Activated CD8-positive, alpha-beta memory T cell treated with anti-CD3 and anti-CD28 coated beads, Interleukin-2, amount 50 U/mL, for 4 hours (primary cell): ENCODE measurements at places on chromosomes 5 and 9.

GRCh38 chr5:168291964-168292785 is 730 bp downstream of the WWC1 start:
- DNase-seq = no peak

- no peak for DNase-seq
Observed at GRCh38 chr5:90037646-90038045, 371.9 kb downstream of the CETN3 start.

DNA sequence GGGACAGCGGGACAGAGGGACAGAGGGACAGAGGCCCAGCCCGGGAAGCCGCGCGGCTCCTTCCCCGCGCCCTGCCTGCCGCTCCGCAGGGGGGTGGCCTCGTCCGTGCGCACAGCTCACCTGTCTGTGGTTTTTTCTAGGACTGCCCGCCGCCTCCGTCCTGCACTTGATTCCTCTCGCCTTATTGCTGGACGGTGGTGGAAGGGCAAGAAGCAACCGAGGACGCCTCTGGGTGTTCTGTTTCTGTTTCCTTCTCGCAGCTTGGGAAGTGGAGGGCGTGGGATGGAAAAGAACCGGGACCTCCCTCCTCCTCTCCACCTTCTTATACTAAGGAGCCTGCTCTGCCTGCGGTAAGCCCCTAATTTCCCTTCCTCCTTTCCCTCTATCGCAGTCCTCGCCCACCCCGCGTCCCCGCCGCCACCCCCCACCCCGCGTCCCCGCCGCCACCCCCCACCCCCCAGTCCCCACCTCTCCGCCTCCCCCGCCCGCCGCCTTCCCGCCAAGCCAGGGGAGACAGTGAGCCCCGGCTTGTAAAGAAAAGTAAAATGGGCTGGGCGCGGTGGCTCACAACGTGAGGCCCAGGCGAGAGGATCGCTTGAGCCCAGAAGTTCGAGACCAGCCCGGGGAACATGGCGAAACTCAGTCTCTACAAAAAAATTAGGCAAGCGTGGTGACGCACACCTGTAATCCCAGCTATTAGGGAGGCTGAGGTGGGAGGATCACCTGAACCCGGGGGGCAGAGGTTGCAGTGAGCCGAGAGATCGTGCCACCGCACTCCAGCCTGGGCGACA is 9.6 kb upstream of the FLT4 start:
- no peak for DNase-seq

DNA sequence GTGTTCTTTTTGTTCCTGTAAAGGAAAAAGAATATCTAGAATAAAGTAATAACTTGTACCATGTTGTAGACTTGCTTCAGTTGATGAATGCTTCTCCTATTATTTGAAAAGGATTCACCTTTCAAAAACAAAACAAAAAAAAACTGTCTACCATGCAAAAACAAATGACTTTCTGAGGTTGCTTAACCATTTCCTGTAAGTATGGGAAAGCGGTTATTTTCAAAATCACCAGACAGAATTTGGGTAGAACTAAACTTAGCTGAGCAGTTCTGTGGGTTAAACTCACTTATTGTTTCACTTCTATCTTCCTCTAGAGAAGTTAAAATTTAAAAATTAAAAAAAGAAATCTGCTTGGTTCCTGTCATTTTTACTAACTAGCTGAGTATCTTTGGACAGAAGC is 25.2 kb downstream of the LNPEP start:
- no peak for DNase-seq

DNA sequence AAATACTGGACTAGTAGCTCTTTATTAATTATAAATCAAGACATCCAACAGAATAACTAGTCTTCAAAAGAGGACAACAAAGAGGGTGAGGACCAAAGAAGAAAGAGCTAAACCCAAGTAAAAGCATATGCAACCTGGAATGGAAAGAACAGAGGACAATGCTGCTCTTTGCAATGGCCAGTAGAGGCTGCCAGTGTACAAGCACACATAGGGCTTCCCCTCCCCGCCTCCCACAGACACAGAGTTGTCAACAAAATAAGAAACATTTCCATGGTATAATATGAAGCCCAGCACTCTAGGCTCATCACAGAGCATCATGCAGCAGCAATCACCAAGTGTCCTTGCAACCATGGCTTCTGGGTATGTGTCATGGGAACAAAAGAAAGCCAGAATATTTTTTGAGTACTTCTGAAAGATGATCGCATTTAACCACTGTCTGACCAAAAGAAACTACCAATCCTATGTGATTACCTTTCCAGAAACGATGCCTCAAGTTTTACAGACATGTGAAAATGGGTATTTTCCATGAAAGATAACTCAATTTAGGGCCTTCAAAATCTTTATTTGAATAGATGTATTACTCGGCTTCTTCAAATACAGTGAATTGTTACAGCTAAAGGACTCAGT is 58.1 kb downstream of the RFX3 start:
- peak; percentile 57 for DNase-seq

- DNase-seq = no peak
Observed at GRCh38 chr9:104856413-104856941, 71.5 kb downstream of the ABCA1 start.

DNA sequence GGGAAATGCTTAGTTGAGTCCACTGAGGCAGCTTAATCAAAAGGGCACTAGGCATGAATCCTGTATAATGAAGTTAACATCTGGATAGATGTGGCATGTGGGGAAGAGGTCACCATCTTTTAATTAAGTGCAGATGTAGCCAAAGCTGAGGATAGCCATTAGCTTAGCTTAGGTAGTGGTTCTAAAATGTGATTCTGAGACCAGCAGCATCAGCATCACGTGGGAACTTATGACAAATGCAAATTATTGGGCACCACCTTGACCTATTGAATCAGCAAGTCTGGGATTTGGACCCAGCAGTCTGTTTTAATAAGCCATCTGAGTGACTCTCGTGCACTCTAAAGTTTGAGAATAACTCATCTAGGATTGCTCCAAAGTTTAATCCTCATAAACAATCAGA is 63.8 kb downstream of the SNCAIP start:
- no peak for DNase-seq

- DNase-seq = no peak
Observed at GRCh38 chr5:99706160-99706559, 777.4 kb upstream of the CHD1 start.

GRCh38 chr9:14131356-14132088 is 182.4 kb downstream of the NFIB start:
- DNase-seq = no peak

GRCh38 chr5:32984851-32985610 is 273.9 kb downstream of the NPR3 start:
- no peak for DNase-seq

GRCh38 chr9:125529107-125529506 is 177.9 kb downstream of the MAPKAP1 start:
- no peak for DNase-seq

DNA sequence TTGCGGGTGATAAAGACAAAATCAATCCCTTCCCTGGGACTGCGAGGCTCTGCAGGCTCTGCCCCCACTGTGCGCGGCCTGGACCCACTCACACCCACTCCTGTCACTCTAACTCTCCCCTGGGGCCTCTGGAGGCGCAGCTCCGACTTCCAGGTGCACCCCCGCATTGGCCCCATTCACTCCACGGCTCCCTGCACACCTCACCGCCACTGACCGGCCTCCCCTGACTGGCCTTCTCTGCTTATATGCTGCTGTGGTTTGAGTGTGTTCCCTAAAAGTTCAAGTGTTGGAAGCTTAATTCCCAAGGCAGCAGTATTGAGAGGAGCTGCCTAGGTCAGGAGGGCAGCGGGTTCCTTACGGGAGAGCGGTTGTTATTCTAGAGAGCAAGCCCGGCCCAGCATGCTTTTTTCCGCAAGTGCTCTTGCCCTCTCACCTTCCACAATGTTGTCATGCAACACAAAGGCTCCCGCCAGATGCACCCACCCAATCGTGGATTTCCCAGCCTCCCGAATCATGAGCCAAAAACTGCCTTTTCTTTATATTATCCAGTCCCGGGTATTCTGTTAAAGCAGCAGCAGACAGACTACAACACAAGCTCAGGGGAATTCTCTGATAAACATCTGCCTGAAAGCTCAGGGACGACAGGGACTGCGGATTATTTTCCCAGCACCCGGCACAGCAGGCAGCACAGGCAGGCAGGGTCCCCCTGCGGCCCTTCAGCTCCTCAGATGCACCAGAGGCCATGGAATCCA is 73.5 kb upstream of the LRRTM2 start:
- no peak for DNase-seq

DNA sequence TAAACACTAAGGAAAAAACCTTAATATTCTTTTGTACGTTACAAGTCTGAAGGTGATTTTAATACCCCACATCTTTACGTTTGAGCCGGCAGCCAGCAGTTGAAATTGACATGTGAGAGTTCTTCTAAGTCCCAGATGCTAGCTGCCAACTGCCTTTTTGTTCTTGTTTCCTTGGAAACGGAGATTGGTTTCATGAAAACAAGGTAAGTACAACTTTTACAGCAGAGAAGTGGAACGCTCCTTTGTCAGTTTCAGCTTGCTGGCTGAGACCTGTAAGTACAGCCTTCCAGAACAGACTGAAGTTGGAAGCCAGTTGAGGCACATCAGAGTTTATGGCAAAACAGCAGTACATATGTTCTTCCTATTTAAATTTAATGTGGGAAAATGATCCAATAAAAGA is 1018.4 kb upstream of the ARRDC3 start:
- DNase-seq = no peak

- DNase-seq = peak; percentile 93
Observed at GRCh38 chr9:127785933-127786772, at the start of gene CDK9. Gene CDK9, plus strand, starts transcription at chr9:127786034. Its CDS starts 115 bp downstream, at chr9:127786149.

DNA sequence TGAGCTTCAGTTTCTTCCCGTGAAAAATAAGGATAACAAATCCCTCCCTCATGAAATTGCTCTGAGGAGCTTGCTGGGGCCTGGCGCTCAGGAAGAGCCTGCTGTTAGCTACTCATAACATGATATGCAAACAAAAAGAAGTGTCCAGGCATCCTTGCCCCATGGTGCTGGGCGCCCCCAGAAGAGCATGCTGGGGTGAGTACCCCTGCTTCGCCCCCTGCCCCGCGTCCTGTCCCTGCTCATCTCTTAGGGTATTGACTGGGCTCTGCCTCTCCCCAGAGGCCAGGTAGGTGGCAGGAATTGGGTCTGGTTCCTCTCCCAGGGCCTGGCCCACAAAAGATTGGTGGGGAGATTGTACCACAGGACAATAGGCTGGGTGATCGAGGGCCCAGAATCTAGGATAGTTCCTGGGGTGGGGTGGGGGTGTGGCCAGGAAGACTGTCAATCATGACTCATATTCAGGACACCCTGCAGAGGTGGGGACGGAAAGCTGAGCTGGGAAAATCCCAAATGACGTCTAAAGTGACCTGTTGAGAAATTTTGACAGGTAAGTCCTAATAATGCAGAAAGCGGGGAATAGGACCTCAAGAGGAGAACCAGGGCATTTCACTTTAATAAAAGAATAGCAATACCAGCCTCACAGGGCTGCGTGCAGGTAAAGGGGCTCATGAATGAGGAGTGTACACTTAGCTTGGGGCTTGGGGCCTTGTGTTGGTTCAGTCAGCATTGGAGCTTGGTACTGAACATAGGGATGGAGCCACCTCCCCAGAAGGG is 8.9 kb downstream of the PITX1 start:
- no peak for DNase-seq

GRCh38 chr5:109291090-109291489 is 118.7 kb downstream of the PJA2 start:
- DNase-seq = no peak

GRCh38 chr9:33136721-33137670 is 30.1 kb downstream of the B4GALT1 start:
- DNase-seq = no peak

- DNase-seq = no peak
Observed at GRCh38 chr9:114433086-114433485, 45.3 kb upstream of the AKNA start.

GRCh38 chr5:945691-946551 is 53.2 kb downstream of the TRIP13 start:
- no peak for DNase-seq

DNA sequence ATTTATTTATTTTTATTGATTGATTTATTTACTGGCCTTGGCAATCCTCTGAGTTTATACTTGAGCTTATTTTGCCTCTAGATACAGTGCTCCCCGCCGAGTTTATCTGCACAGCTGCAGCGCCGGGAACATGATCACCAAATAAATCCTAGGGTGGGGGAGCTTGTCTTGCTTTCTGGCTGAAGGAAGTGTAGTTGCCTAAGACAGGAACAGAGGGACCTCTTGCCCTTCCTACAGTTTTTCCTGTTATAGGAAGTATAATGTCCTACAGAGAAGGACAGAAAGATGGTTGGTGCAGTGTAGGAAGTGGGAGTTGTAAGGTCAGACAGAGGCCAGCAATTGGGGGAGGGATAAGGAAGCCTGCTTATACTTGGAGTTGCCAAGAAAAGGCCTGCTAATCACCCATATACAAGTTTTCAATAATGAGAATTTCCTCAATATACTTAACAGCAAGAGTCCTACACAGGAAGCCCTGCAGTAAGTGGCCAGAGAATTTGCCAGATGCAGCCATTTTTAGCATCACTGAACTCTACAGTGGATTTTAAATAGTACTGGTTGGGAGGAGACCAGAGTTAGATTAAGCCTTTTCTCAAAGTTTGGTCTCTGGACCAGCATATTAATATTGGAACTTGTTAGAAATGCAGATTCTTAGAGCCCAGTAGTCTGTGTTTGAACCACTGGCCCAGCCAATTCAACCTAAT is 7.7 kb downstream of the AOPEP start:
- DNase-seq = no peak

GRCh38 chr9:128503870-128504269 is 649 bp upstream of the GLE1 start:
- DNase-seq = no peak

DNA sequence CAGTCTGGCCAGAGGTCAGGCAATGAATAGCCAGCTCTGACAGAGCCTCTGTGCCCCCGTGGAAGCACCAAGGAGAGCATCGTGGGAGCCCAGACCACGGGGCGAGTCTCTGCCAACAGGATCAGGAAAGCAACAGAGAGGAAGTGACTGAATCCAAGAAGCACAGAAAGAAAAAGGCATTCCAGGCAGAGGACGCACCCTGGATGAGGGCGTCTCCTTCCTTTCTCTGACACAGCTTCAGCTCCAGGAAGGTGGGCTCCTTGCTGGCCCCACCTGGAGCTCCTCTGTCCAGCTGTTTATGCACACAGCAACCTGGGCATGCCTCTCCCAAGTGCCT is 16.6 kb downstream of the HK3 start:
- DNase-seq = no peak

- DNase-seq = peak; percentile 33
Observed at GRCh38 chr9:75891277-75891741, 836 bp downstream of the PCSK5 start.

- DNase-seq = no peak
Observed at GRCh38 chr9:107744873-107745272, 255.3 kb upstream of the KLF4 start.

- DNase-seq = peak; percentile 60
Observed at GRCh38 chr5:139262742-139263445, 30.6 kb upstream of the MATR3 start.

- DNase-seq = no peak
Observed at GRCh38 chr9:6272229-6272598, 56.0 kb upstream of the TPD52L3 start.
